ENCODE measurements at places on chromosomes 12 and 14. TPM values are rescaled to one million over a fixed set of nuclear protein-coding genes. Genes with fewer than 3 reads are reported as not detected.

PROX2 gene
- 0.73 TPM for total RNA-seq

GPD1 gene
- 2.2 TPM for total RNA-seq

KRT78 gene
- total RNA-seq: 0.63 TPM

LRP6 gene
- 39.9 TPM for total RNA-seq

PIANP gene
- total RNA-seq: 4.6 TPM

GLIPR1L1 gene
- not detected for total RNA-seq

LHX5 gene
- 0.09 TPM for total RNA-seq

MFAP5 gene
- 1.6 TPM for total RNA-seq

PYM1 gene
- 33.2 TPM for total RNA-seq

ATN1 gene
- total RNA-seq: 19.9 TPM

DCN gene
- 2.9 TPM for total RNA-seq

CLEC4A gene
- 0.90 TPM for total RNA-seq

AMN gene
- total RNA-seq: 0.44 TPM

SIX4 gene
- total RNA-seq: 15.4 TPM

KCNC2 gene
- total RNA-seq: 0.63 TPM

FOXN4 gene
- total RNA-seq: 0.44 TPM

IFNG-AS1 gene
- total RNA-seq: not detected

CARMIL3 gene
- 14.1 TPM for total RNA-seq

SLC17A8 gene
- total RNA-seq: 0.81 TPM

SRSF5 gene
- total RNA-seq: 389 TPM

KIF26A gene
- 0.16 TPM for total RNA-seq

RIMBP2 gene
- 0.25 TPM for total RNA-seq

NUP37 gene
- 17.5 TPM for total RNA-seq

LMO3 gene
- total RNA-seq: 8.4 TPM

Data from motor neuron (in vitro differentiated cells).